Vagina (tissue), 2 donors: ENCODE measurements at places on chromosomes 1 and 21. TPM values are rescaled to one million over a fixed set of nuclear protein-coding genes. Genes with fewer than 3 reads are reported as not detected.

GRCh38 chr1:31183927-31184554 lies 55.6 kb downstream of the NKAIN1 start:
- H3K27me3 ChIP-seq, result no peaks in the 10 kb centered on the region
- H3K4me1 ChIP-seq, result peaks cover 11% of the 10 kb centered on the region
- no peak for DNase-seq

GRCh38 chr1:173775578-173776226 lies 48.8 kb upstream of the DARS2 start:
- no peak overlapping the region for H3K27ac ChIP-seq
- no peaks in the 10 kb centered on the region for H3K27me3 ChIP-seq
- no peaks in the 10 kb centered on the region for H3K36me3 ChIP-seq
- H3K4me1 ChIP-seq, result no peaks in the 10 kb centered on the region
- H3K4me3 ChIP-seq, result no peak overlapping the region

- H3K4me1 ChIP-seq, result no peaks in the 10 kb centered on the region
- no peak for DNase-seq
- H3K4me3 ChIP-seq, result no peak overlapping the region
- H3K27ac ChIP-seq, result no peak overlapping the region
- no peaks in the 10 kb centered on the region for H3K36me3 ChIP-seq
- no peaks in the 10 kb centered on the region for H3K27me3 ChIP-seq
Measured at GRCh38 chr1:79603843-79604242, 597.3 kb upstream of the ADGRL4 start.

DNA sequence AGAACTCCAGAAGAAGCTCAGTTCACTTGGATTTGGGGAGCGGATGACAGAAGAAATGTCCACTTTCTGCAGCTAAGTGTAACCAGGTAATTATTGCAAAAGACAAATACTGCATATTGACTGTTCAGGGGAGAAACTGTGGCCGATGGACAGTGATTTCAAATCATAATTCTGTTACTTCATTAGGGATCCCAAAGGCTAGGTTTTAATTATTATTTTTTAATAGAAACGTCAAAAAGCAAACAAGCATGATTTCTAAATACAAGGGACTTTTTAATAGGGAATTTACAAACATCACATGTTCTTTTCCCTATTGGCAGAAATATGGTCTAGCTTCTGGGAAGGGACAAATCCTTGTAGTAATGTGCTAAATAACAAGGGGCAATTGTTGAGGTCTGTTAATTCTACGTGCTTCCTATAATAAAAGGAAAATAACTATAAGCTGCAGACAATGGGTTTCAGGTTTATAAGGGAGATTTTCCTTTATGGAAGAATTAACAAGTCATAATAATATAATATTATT lies 15.5 kb downstream of the DIPK1A start:
- H3K27ac ChIP-seq, result no peak overlapping the region
- no peaks in the 10 kb centered on the region for H3K36me3 ChIP-seq
- no peaks in the 10 kb centered on the region for H3K27me3 ChIP-seq
- H3K4me3 ChIP-seq, result no peak overlapping the region
- peaks cover 8% of the 10 kb centered on the region for H3K4me1 ChIP-seq

DNA sequence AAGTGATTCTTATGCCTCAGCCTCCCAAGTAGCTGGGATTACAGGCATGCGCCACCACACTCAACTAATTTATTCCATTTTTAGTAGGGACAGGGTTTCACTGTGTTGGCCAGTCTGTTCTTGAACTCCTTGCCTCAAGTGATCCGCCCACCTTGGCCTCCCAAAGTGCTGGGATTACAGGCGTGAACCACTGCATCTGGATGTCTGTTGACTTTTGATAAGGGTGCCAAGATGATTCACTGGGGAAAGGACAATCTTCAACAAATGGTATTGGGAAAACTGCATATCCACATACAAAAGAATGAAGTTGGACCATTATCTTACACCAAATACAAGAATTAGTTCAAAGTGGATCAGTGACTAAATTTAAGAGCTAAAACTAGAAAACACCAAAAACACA lies 19.8 kb downstream of the RO60 start:
- H3K4me3 ChIP-seq, result no peak overlapping the region
- H3K4me1 ChIP-seq, result peaks cover 12% of the 10 kb centered on the region
- no peaks in the 10 kb centered on the region for H3K27me3 ChIP-seq
- no peak for DNase-seq
- no peak overlapping the region for H3K27ac ChIP-seq

The KCNQ4 gene
- 2.0 TPM for total RNA-seq

DNA sequence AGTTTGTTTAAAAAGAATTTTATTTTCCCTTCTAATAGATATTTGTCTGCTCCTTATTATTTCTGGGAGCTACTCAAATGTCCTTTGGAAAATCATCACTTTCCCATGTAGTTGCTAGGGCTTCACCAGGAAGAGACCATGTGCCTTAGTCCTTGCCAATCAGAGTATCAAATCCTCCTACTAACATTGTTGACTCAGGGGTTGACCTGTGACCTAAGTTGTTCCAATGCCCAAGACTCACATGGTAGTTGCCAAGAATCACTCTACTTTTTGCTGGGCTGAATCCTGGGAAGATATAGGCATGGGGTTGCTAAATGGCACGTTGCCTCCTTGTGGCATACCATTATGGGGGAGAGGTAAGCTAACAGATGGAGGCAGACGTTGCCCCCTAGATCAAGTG lies 58.2 kb upstream of the FOXD3 start:
- no peaks in the 10 kb centered on the region for H3K27me3 ChIP-seq
- H3K27ac ChIP-seq, result no peak overlapping the region
- no peaks in the 10 kb centered on the region for H3K36me3 ChIP-seq
- no peaks in the 10 kb centered on the region for H3K4me1 ChIP-seq

- DNase-seq, result no peak
- H3K27ac ChIP-seq, result no peak overlapping the region
- peaks cover 4% of the 10 kb centered on the region for H3K4me1 ChIP-seq
- H3K27me3 ChIP-seq, result no peaks in the 10 kb centered on the region
Measured at GRCh38 chr1:54809496-54810074, 8.5 kb upstream of the TTC22 start.

- H3K4me1 ChIP-seq, result no peaks in the 10 kb centered on the region
- no peak overlapping the region for H3K27ac ChIP-seq
- no peak for DNase-seq
- no peak overlapping the region for H3K4me3 ChIP-seq
- no peaks in the 10 kb centered on the region for H3K27me3 ChIP-seq
- no peaks in the 10 kb centered on the region for H3K36me3 ChIP-seq
Measured at GRCh38 chr1:22323846-22324504, 127.7 kb upstream of the ZBTB40 start.

DNA sequence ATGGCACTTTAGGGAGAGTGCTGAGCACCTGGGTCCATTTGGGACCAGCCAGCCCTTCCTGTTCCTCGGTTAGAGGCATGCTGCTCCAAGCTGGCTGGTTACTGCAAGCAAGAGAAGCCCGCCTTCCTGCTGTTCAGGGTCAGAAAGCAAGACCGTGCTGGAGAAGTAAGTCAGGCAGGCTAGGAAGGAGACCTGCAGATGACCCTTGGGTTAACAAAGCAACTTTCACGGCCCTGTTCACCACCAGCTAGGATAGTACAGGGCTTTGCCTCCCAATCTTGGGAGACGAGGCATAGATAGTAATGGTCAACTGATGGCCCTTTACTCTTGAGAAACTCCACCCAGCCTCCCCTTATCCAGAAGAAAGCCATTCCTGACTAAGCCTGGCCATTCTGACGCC lies 136.1 kb downstream of the DHRS3 start:
- DNase-seq, result no peak
- peaks cover 78% of the 10 kb centered on the region for H3K4me1 ChIP-seq
- peak overlapping the region; percentile 76 for H3K27ac ChIP-seq
- H3K36me3 ChIP-seq, result no peaks in the 10 kb centered on the region
- H3K4me3 ChIP-seq, result no peak overlapping the region

DNA sequence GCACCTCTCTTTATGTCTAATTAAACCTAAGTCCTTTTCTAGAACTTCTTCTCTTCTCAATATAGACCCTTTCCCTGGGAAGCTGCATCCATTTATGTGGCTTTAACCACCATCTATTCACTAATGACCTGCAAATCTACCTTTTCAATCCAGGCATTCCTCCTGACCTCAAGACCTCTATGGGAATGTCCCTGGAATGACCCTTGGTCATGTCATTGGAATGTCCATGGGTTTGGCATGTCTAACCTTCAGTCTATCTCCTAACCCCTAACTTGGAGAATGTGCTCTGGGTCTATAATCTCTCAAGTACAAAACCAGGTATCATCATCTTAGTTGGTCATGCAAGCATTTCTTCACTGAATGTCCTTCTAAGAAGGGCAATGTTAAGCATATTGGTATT lies 196.1 kb downstream of the KCNH1 start:
- H3K4me1 ChIP-seq, result no peaks in the 10 kb centered on the region
- DNase-seq, result no peak
- H3K4me3 ChIP-seq, result no peak overlapping the region
- H3K27ac ChIP-seq, result no peak overlapping the region

- no peak for DNase-seq
- no peaks in the 10 kb centered on the region for H3K27me3 ChIP-seq
- H3K27ac ChIP-seq, result no peak overlapping the region
- H3K36me3 ChIP-seq, result no peaks in the 10 kb centered on the region
- no peaks in the 10 kb centered on the region for H3K4me1 ChIP-seq
Measured at GRCh38 chr1:157648317-157648716, 50.4 kb upstream of the FCRL4 start.

The CCDC185 gene
- not detected for total RNA-seq

DNA sequence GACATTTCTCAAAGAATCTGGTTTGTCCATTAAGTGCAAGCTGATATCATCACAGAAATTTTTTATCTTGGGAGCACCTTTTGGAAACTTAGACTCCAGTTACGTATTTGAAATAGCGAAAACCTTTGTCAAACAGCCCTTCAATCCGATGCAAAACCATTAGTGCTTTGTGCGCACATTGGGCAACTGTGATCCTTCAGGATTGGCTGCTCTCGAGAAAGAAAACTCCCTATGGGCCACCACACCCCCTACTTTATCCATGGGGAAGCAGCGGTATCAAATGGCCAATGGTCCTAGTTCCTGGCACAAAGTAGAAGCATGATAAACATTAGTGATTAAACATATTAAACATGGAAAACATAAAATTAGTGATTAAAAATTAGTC lies 16.0 kb upstream of the CD55 start:
- peaks cover 7% of the 10 kb centered on the region for H3K4me1 ChIP-seq
- no peak overlapping the region for H3K4me3 ChIP-seq
- no peaks in the 10 kb centered on the region for H3K27me3 ChIP-seq
- no peak for DNase-seq
- no peaks in the 10 kb centered on the region for H3K36me3 ChIP-seq

- H3K27ac ChIP-seq, result no peak overlapping the region
- no peak for DNase-seq
- H3K4me3 ChIP-seq, result no peak overlapping the region
- no peaks in the 10 kb centered on the region for H3K27me3 ChIP-seq
Measured at GRCh38 chr1:194442901-194443575, 1256.6 kb upstream of the B3GALT2 start.

The SLAMF1 gene
- total RNA-seq, result 6.9 TPM

DNA sequence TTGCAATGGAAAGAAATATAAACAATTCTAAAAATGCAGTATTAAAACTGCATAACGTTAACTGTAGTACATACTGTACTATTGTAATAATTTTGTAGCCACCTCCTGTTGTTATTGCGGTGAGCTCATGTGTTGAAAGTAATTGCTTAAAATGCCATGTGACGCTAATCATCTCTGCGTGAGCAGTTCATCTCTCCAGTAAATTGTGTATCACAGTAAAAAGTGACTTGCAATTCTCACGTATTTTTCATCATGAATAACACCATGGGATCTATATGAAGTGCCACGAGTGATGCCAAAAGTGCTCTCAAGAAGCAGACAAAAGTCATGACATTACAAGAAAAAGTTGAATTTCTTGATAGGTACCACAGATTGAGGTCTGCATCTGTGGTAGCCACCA lies 82.4 kb upstream of the CYYR1 start:
- no peak overlapping the region for H3K27ac ChIP-seq
- H3K36me3 ChIP-seq, result no peaks in the 10 kb centered on the region
- H3K4me3 ChIP-seq, result no peak overlapping the region
- no peaks in the 10 kb centered on the region for H3K27me3 ChIP-seq
- no peaks in the 10 kb centered on the region for H3K4me1 ChIP-seq

GRCh38 chr1:53049574-53049967 lies 12.4 kb upstream of the PODN start:
- H3K27me3 ChIP-seq, result no peaks in the 10 kb centered on the region
- H3K4me3 ChIP-seq, result no peak overlapping the region
- no peak for DNase-seq
- peaks cover 19% of the 10 kb centered on the region for H3K36me3 ChIP-seq
- peak overlapping the region; percentile 3 for H3K27ac ChIP-seq
- H3K4me1 ChIP-seq, result peaks cover 17% of the 10 kb centered on the region

DNA sequence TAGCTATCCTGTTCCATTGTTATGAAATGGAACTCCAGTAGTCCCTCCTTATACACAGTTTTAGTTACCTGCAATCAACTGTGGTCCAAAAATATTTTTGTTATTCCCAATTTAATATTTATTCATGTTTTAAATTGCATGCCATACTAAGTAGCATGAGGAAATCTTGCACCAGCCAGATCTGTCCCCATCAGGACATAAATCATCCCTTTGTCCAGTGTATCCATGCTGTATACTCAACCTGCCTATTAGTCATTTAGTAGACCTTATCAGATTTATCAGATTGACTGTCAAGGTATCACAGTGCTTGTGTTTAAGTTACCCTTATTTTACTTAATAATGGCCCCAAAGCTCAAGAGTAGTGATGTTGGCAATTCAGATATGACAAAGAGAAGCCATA lies 207.9 kb upstream of the DMRTA2 start:
- no peak for DNase-seq
- H3K27me3 ChIP-seq, result no peaks in the 10 kb centered on the region
- H3K27ac ChIP-seq, result no peak overlapping the region
- no peak overlapping the region for H3K4me3 ChIP-seq
- no peaks in the 10 kb centered on the region for H3K36me3 ChIP-seq

The NBPF10 gene
- total RNA-seq, result 2.5 TPM

The RAB25 gene
- 52.1 TPM for total RNA-seq

GRCh38 chr1:110067479-110067892 lies 3.0 kb downstream of the ALX3 start:
- no peaks in the 10 kb centered on the region for H3K36me3 ChIP-seq
- DNase-seq, result no peak
- peaks cover 16% of the 10 kb centered on the region for H3K27me3 ChIP-seq
- no peak overlapping the region for H3K4me3 ChIP-seq
- peaks cover 12% of the 10 kb centered on the region for H3K4me1 ChIP-seq

DNA sequence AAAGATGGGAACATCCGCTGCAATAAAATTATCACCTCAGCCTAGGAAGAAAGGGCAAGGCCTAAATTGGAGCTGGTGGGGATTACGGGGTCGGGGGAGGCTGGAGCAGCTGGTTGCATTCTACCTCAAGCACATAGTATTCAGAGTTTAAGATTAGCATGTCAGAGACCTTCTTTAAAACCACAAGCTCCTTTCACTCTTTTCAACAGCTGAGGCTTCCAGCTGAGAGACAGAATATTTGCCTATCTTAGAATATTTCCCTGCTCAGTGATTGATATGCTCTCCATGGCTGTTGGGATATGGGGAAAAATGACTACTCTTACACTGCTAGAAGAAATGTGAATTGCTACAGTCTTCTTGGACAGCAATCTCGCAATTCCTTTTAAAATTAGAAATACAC lies 248.6 kb downstream of the TBX15 start:
- no peak for DNase-seq
- H3K27ac ChIP-seq, result no peak overlapping the region
- no peaks in the 10 kb centered on the region for H3K4me1 ChIP-seq
- H3K27me3 ChIP-seq, result no peaks in the 10 kb centered on the region
- no peak overlapping the region for H3K4me3 ChIP-seq

The PKP1 gene
- 409 TPM for total RNA-seq

The ZNF687 gene
- 26.8 TPM for total RNA-seq

- peaks cover 55% of the 10 kb centered on the region for H3K4me1 ChIP-seq
- H3K36me3 ChIP-seq, result no peaks in the 10 kb centered on the region
- no peak for DNase-seq
- no peak overlapping the region for H3K27ac ChIP-seq
Measured at GRCh38 chr21:33024201-33025103, 1.3 kb upstream of the OLIG2 start.

The FMO1 gene
- 6.4 TPM for total RNA-seq
